AG08396 (cell line): ENCODE measurements at places on chromosomes 16 and 17.
A peak's percentile ranks its signal among the peaks of the same experiment; 100 is the strongest.

DNA sequence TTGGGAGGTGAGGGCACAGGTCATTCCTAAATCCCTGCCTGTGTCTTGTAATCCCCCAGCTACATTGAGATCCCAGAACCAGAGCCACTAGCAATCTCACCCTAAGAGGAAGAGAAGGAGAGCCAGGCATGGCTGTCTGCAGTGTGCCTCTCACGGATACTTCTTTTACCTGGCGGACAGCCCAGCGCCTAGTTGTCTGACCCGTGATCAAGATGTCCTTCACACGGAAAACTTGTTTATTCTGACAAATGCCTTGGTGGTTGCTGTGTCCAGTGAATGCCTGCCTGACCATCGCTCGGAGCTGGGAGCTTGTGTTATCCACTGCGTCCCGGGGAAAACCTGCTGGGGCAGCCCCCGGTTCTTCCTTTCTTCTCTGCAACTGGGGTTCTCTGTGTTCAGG lies 140.5 kb upstream of the WSCD1 start:
- DNase-seq, result no peak

DNA sequence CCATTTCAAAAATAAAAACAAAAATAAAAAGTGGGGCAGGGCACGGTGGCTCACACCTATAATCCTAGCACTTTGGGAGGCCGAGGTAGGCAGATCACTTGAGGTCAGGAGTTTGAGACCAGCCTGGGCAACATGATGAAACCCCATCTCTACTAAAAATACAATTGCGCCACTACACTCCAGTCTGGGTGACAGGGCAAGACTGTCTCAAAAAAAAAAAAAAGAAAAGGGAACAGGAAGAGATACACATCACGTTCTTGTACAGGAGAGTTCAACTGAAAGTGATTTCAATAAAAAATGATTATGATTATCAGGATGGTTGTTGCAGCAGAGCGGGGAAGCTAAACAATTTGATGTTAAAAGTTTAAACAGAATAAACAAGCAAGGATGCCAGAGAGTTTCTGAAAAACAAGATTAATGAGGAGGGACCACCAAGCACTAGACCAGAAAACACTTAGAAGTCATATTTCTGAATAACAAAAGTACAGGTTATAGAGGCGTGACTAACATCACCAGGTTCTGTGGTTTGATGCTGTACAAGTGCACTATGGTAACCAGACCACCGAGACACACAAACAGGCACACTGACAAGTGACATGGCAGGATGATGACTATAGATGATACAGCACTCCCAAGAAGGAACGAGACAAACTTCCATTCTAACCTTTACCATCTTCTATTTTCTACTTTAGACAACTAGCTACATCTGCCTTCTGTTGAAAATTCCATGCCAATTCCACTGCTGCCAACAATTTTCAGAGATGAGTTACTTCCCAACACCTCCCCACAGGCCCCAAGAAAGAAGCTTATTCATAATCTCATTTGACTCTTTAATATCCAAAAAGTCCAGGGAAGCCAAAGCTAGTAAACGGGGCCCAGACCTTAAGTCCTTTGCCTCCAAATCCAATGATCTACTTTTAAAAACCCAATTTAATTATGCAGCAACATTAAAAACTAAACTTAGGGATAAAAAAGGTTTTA lies 11.8 kb downstream of the DNAJA2 start:
- peak; percentile 27 for DNase-seq

DNA sequence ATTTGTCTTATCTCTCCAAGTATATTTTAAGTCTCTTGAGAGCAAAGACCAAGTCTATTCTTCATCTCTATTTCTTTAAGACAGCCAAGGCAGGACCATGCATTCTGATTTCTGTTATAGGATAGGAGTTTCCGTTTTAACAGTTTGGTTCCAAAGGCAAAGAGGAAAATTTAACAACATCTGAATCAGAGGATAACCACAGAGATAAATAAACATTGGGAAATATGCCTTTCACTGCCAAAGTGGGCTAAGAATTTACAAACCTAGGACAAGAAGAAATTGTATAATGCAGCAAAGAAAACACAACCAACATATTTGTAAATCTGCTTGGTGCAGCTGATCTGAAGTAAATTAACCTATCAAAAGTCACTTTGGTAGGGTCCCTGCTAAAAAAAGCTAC lies 37.7 kb downstream of the USP32 start:
- peak; percentile 40 for DNase-seq

- DNase-seq, result no peak
Observed at GRCh38 chr17:69958063-69958462, 117.0 kb upstream of the KCNJ16 start.

GRCh38 chr16:81457326-81458133 lies 12.9 kb downstream of the CMIP start:
- peak; percentile 77 for DNase-seq

DNA sequence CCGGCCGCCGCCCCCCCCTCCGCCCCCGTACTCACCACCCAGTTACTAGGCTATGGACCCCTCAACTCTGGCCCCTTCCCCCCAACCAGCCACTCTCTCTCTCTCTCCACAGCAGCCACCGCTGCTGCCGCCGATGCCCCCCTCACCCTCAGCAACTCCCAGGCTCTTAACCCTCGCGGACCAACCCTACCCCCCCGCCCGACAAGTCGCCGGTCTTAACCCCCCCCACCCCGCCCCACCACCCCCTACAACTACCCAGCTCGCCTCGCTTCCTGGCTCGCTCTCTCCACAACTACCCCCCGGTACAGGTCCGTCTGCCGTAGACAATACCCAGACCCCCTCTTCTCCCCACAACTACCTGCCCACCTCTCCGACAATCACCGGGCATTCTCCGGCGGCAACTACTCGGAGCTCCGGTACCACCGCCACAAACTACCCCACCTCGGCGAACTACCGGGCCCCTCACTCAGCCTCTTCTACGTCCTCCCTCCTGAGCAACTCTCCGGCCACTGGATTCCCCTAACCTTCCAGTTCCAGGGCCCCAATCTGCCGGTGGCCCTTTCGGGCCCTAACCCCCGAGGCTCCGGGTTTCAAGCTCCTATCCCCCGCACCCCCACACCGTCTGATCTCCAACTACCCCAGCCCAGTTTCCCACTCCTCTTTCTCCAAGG lies 702 bp downstream of the PHF23 start:
- DNase-seq, result no peak

DNA sequence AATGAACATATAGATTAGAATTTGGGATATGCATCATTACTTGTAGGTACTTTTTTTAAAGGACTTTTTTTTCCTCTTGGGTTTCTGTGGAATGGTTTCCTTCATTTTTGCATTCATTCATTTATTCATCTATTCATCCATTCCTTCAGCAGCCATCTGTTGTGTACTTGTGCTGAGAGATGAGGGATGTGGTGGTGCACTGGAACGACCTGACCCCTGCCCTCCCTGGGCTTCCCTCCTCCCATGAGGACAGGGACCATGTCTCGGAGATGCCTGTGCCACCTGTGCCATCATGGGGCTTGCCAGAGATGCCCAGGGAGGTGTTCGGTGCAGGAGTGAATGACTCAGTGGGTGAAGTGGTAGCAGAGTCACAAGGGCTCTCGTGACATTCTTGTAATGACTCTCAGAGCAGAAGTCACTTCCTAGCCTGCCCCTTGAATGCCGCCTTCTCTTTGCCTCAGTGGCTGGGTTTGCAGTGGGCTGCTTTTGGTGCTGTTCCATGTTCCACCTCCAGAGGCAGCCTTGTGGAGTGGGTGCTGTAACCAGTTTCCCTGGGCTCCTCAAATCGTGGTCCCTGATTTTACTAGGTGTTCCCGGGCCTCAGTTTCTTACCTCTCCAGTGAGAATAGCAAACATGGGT lies 43.9 kb downstream of the CLEC16A start:
- no peak for DNase-seq

DNA sequence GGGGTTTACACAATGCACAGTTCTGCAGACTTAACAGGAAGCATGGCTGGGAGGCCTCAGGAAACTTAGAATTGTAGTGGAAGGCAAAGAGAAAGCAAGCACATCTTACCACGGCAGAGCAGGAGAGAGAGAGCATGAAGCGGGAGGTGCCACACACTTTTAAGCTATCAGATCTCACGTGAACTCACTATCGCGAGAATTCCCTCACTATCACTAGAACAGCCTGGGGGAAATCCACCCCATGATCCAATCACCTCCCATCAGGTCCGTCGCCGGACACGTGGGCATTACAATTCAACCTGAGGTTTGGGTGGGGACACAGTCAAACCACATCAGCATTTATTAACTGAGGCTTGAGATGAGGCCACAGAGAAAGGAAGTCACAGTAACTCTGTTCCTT lies 326.7 kb downstream of the C16orf95 start:
- DNase-seq, result no peak

DNA sequence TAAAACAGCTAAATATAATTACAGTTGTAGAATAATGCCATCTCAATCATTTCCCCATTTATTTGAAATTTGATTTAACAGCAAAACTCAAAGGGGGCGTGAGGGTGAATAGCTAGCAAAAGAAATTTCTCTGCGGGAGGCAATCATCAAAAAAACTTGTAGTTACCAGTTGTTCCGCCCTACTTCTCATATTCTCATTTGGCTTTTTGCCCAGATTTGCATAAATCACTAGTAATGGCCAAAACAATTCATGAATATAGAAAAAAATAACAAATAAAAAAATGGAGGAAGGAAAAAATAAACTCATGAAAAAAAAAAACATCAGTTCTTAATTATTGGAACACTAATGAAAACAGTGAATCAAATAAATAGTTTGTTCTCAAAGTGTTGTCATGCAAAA lies 722.6 kb upstream of the KIF2B start:
- no peak for DNase-seq

DNA sequence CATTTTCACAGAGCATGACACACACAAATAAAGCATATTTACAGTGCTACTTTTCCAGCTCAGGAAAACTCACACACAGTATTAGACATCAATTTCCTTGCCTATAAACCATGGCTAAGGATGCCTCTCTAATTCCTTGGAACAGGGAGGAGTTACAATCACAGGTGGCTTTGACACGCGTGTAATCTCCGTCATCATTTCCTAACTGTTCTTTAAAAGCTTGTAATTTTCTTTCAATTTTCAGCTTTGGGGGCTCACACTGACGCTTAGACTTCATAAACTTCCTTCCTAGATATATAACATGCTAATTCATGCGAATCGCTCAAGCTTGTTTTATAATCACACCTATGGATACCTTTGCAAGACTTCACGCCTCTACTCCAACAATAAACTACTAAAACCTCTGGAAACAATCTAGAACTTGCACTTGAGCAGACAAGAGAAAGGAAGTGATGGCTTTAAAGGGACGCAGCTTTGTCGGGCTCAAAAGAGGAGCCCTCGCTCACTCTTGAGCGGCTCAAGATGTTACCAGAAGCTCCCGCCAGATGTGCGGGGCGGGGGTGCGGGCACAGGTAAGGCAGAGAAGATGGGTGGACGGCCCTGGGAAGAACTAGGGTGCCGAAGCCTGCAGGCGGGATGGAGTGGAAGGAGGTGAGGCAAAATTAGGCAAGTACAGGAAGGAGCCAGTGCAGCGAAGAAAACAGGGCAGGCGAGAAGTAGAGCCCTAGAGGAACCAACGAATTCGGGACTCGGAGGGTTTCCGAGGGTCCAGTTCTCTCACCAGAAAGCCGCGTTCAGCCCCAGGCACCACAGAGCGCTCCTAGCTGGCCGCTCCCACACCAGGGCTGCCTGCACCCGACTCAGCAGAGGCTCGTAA lies 631 bp downstream of the RETREG3 start:
- no peak for DNase-seq

GRCh38 chr17:14209215-14209614 lies 27.4 kb downstream of the CDRT15 start:
- no peak for DNase-seq

DNA sequence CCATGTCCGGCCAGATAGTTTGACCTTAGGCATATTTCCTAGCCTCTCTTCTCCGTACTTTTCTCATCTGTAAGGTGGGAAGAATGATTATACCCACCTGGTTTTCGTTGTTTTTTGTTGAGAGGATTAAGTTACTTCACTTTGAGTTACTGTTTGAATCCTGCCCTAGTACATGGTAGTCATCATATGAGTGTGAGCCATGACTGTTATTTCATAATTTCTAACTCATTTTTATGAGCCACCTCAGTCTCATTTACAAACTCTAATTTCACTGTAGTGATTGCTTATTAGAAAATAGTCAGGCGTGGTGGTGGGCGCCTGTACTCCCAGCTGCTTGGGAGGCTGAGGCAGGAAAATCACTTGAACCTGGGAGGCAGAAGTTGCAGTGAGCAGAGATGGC lies 45.1 kb downstream of the YPEL2 start:
- no peak for DNase-seq

DNA sequence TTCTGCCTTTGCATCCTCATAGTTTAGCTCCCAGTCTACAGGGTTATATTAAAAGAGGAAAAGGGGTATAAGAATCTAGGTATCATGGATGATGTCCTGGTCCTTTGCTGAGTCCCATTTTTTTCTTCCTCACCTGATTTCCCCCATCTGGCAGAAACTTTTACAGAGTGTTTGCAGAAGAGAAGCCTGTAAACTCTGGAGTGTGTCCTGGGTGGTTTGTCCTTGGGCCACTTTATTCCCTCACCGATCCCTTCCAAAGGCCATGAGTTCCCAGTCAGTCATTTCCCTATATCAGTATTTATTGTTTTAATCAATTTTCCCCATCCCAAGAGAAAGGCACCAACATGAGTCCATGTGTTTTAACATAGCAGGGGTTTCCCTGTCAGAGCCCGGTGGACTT lies 638.2 kb downstream of the WWOX start:
- DNase-seq, result no peak

DNA sequence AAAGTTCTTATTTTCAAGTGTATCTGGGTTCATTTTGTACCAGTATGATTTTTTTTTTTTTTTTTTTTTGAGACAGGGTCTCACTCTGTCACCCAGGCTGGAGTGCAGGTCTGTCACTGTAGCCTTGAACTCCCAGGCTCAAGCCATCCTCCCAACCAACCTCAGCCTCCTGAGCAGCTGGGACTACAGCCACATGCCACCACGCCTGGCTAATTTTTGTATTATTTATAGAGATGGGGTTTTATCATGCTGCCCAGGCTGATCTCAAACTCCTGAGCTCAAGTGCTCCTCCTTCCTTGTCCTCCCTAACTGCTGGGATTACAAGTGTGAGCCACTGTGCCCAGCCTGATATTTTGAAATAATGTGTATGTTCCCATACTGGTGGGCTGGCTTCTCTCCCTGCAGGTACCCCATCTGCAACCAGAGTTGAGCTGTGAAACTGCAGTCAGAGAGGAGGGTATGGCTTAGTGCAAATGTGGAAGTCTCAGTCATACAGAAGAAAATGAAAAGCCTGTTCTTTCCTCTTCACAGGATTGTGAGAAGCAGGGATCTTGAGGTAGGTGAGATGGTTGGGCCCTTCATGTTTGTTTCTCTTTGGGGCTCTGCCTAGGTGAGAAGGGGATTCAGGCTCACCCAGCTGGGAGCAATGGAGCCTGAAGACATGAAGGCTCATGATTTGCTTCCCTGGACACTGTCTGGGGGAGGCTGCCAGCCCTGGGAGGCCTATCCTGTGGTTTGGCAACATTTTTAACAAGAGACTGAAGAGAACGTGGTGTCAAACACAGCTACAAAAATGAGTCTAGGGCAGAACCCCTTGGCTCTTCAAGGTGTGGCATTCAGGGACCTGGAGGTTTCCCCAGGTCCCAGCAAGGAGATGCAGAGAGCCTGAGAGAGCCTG lies 41.3 kb upstream of the SIAH1 start:
- DNase-seq, result no peak

- DNase-seq, result peak; percentile 91
Observed at GRCh38 chr17:5584383-5585286, at the start of gene NLRP1. Gene NLRP1 (minus strand): TSS chr17:5584509. CDS start chr17:5583957, 552 bp downstream.

GRCh38 chr16:56961851-56962281 lies at the start of gene CETP:
Gene CETP (plus strand): TSS chr16:56961950. CDS start chr16:56961980, 30 bp downstream.
- no peak for DNase-seq

- no peak for DNase-seq
Observed at GRCh38 chr17:47287639-47288038, 34.0 kb downstream of the ITGB3 start.
